ENCODE measurements at places on chromosomes 6 and 20.
A peak's percentile ranks its signal among the peaks of the same experiment; 100 is the strongest.

DNA sequence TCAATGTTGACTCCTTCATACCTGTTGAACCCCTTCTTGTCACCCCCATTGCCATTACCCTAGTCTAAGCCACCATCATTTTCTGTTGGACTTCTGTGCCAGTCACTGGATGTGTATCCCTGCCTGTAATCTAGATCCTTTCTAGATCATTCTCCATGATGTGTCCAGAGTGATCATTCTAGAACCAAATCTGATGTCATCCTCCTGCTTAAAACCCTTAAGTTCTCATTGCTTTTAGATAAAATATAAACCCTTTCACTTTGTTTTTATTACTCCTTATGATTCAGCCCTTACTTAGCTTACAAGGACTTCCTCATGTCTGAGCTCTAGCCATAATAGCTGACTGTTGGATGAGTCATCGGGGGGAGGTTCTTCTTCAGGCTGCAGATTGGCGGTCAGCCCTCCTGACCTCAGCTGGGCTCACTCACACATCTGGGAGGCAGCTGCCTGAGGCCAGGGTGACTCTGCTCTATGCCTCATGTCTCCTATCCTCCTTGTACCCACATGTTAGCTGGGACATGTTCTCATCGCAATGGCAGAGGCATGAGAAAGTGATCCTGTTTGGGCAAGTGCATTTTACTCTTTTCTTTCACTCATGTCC is 287.6 kb downstream of the ESR1 start:
- peak; percentile 100 for DNase-seq

DNA sequence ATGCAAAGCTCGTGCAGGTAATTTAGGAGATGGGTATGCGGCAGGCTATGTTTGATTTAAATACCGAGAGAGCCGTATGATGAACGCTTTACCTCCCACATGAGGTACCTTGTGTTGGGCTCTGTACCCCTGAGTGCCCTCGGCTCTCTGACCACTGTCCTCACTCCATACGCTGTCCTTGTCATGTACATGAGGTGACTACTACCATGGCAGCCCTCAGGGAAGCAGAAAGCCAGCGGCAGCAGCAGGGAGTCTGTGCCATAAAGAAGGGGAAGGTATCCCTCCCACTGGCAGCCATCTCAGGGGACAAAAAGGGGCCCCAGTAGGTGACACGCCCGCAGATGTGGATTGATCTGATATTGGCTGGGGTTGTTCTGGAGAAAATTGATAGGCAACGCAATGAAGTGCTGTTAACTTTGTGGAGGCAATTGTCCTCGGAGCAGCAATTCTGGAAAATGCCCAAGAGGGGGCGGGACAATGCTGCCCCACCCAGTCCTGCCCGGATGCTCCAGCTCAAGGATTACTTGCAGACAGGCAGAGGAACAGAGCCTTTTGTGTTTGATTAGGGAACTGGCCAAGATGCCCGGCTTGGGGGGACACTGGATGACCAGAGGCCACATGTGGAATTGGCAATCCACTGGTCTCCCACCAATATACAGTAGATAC is 38.0 kb upstream of the HSF2 start:
- no peak for DNase-seq

- no peak for DNase-seq
These were observed 247.6 kb upstream of the TSHZ2 start for GRCh38 chr20:52724541-52724940.

- DNase-seq = no peak
These were observed 8.5 kb upstream of the PTCRA start for GRCh38 chr6:42907336-42907735.

GRCh38 chr6:144307880-144308279 is 22.7 kb downstream of the UTRN start:
- no peak for DNase-seq

DNA sequence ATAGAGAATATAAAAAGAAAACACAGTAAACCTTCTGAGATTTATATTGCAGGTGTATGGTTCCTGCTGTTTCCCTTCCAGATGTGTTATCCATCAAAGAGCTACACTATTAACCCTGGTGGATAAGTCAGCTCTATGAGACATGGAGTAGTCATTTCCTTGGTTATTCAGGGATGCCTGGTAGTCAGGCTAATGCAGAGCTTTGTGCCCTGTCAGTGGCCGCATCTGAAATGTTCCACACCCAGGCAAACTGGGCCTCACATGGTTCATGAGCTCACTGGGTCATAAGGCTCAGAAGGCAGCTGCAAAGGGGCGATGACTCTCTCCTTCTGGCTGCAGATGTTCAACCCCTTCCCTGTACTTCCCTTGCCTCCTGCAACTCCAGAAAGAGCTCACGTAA is 473.6 kb downstream of the EPHA7 start:
- no peak for DNase-seq
